ENCODE measurements at places on chromosomes 1 and 21.

GRCh38 chr1:223378754-223379153 is 14.5 kb upstream of the CCDC185 start:
- DNase-seq: no peak

- no peak for DNase-seq
Observed at GRCh38 chr1:107633596-107633995, 331.4 kb downstream of the VAV3 start.

DNA sequence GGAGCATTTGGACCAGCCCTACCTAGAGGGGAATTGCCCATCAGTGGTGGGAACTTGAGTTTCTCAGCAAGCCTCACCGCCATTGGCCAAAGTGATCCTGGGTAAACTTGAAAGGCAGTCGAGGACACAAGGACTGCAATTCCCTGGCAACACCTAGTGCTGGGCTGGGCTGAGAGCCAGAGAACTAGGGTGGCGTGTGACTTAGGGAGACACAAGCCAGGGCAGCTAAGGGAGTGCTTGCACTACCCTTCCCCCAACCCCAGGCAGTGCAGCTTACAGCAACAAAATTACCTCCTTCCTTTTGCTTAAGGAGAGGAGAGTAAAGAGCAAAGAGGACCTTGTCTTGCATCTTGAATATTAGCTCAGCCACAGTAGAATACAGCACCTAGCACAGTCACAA is 176.9 kb upstream of the PRMT6 start:
- no peak for DNase-seq

GRCh38 chr21:30282850-30283249 is at the start of gene KRTAP24-1:
KRTAP24-1 (minus strand) TSS chr21:30282950; CDS start chr21:30282932, 18 bp downstream.
- no peak for DNase-seq
